ENCODE measurements at places on chromosomes 11 and 22. TPM values are rescaled to one million over a fixed set of nuclear protein-coding genes. Genes with fewer than 3 reads are reported as not detected.

The CLTCL1 gene
- 9.8 TPM for total RNA-seq

The COMT gene
- total RNA-seq, result 26.5 TPM

The POU2AF3 gene
- 0.41 TPM for total RNA-seq

The PLEKHB1 gene
- 5.3 TPM for total RNA-seq

The ZP1 gene
- not detected for total RNA-seq

The LRP5 gene
- 10.2 TPM for total RNA-seq

The RIMBP3B gene
- 0.82 TPM for total RNA-seq

The GNG3 gene
- 20.0 TPM for total RNA-seq

The E2F8 gene
- total RNA-seq, result 0.41 TPM

The OR5B17 gene
- total RNA-seq, result not detected

The BARX2 gene
- not detected for total RNA-seq

The KDM4D gene
- 2.0 TPM for total RNA-seq

The LRRC74B gene
- total RNA-seq, result under 0.01 TPM

The HTR3B gene
- 0.41 TPM for total RNA-seq

The ARSA gene
- 4.5 TPM for total RNA-seq

The MCHR1 gene
- total RNA-seq, result 1.2 TPM

The PDHX gene
- total RNA-seq, result 46.1 TPM

The SYCE3 gene
- total RNA-seq, result not detected

The C11orf91 gene
- total RNA-seq, result not detected

The CATSPERZ gene
- total RNA-seq, result 0.82 TPM

The MYOD1 gene
- total RNA-seq, result not detected

The UQCR10 gene
- 47.3 TPM for total RNA-seq

The GALR3 gene
- total RNA-seq, result not detected

The ATG13 gene
- total RNA-seq, result 47.7 TPM

The PLAAT4 gene
- 3.3 TPM for total RNA-seq

The CCDC134 gene
- 14.3 TPM for total RNA-seq

The ABCC8 gene
- 8.6 TPM for total RNA-seq

The FAT3 gene
- 151 TPM for total RNA-seq

The MAJIN gene
- total RNA-seq, result not detected

The SLC5A12 gene
- total RNA-seq, result 0.41 TPM

The OR2D2 gene
- total RNA-seq, result 0.41 TPM

The POTEH gene
- total RNA-seq, result not detected

The TMEM135 gene
- total RNA-seq, result 37.5 TPM

The PGR gene
- under 0.01 TPM for total RNA-seq

The PRG3 gene
- not detected for total RNA-seq

The OR51A2 gene
- not detected for total RNA-seq

The OR8G5 gene
- not detected for total RNA-seq

The CSNK1E gene
- 197 TPM for total RNA-seq

The BACE1-AS gene
- 3.7 TPM for total RNA-seq

The CHRM4 gene
- total RNA-seq, result 6.1 TPM

The EXT2 gene
- 142 TPM for total RNA-seq

The GRM5 gene
- total RNA-seq, result 149 TPM

The MS4A10 gene
- total RNA-seq, result not detected

The PYGM gene
- 0.82 TPM for total RNA-seq

The MS4A5 gene
- total RNA-seq, result not detected

The C11orf52 gene
- total RNA-seq, result not detected

The FGF19 gene
- not detected for total RNA-seq

The RTN4RL2 gene
- total RNA-seq, result 0.41 TPM

The KLHL35 gene
- 28.5 TPM for total RNA-seq
